Muscle of arm (tissue), 14 donors: ENCODE measurements at places on chromosomes 4 and X.
A peak's percentile ranks its signal among the peaks of the same experiment; 100 is the strongest.

DNA sequence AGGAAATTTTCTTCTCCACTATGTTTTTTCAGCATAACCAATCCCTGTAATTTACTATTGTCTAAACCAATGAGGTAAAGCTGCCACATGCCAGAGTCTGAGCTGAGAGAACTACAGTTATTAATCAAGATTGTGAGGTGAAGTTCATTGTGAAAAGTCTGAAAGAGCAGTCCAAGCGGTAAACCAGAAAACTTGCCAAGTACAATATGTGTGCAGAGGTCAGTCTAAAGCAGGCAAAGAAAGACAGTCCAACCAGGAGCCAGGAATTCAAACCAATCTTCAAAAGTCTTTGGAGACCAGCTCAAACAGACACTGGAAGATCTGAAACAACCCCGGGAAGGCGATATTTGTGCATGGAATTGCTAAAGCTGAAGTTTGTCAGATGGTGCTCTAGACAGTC lies 229.1 kb upstream of the POU3F4 start:
- DNase-seq, result no peak

DNA sequence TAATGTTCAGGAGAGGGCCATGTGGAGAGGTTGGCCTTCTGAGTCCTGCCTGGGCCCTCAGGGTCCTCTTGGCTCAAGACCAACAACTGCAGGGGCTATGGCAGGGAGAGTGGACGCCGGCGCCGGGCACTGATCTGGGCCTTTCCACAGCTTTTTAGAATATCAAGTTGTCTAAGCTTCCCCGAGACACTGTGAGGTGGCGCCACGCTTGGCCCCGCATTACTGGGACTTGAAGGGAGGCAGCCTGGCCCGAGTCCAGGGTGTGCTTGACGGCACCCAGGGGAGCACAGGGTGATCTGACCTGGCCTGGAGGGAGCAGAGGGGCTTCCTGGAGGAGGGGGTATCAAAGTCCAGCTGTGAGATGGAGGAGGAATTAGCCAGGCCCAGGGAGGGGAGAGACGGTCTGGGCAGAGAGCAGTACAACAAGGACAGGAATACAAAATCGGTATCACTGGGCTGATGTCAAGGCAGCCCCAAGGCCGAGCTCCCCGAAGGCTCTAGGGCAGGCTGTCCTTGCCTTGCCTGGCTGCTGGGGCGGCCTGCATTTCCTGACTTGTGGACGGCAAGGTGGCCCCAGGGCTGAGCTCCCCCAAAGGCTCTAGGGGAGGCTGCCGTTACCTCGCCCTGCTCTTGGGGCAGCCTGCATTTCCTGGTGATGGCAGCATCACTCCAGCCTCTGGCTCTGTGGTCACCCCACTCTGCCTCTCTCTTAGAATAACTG lies 28.1 kb downstream of the ABLIM2 start:
- DNase-seq, result no peak

DNA sequence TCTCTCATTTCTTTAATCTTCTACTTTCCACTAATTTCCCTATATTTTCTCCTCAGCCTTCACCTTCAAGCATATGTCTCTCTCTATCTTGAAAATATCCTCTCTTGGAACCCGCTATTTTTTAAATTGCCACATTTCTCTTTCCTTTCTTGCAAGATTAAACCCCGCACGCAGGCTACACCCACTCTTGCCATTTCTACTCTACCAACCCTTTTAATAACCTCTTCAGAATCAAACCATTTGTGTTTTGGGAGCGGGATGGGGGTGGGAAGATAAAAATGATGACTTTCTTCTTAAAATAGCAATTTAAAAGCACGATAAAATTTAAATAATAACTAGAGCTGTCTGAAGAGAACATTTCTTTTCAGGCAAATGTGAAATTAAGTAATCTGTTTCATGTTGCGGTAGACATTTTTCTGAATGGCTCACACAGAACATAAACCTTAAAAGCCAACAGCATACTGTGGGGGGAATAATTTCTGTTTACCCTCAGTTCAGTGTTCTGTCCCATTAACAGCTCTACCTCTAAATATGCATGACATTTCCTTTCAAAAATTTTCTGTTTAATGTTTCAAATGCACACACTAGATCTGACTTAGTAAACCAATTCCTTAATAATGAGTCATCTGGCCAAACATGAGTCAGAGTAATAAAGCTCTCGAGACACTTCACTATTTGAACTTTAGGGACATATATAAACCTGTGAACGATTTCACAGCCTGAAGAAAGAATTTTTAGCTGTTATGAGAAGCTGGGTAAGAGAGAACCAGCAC lies 20.5 kb downstream of the ARSJ start:
- DNase-seq, result no peak

- DNase-seq, result no peak
Observed at GRCh38 chrX:1242891-1243402, 25.7 kb upstream of the CSF2RA start.

DNA sequence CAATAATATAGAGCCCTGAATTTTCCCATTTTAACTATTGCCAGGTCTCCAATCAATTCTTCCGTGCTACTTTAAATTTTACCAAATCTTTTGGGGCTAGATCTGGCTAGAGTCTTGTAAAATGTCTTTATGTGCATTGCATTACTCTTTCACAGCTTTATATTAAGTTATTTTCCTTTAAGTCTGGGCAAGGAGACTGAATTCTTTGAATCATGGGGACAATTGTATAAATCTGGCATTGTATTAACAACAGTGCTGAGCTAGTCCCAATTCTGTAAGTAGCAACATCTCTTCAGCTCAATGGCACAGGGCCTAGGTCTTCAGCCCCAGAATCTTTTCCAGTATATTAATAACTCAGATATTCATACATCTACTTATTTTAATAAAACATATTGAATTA lies 1080.4 kb upstream of the INTU start:
- peak; percentile 59 for DNase-seq

- no peak for DNase-seq
Observed at GRCh38 chrX:153941336-153942252, 2.8 kb downstream of the RENBP start.

DNA sequence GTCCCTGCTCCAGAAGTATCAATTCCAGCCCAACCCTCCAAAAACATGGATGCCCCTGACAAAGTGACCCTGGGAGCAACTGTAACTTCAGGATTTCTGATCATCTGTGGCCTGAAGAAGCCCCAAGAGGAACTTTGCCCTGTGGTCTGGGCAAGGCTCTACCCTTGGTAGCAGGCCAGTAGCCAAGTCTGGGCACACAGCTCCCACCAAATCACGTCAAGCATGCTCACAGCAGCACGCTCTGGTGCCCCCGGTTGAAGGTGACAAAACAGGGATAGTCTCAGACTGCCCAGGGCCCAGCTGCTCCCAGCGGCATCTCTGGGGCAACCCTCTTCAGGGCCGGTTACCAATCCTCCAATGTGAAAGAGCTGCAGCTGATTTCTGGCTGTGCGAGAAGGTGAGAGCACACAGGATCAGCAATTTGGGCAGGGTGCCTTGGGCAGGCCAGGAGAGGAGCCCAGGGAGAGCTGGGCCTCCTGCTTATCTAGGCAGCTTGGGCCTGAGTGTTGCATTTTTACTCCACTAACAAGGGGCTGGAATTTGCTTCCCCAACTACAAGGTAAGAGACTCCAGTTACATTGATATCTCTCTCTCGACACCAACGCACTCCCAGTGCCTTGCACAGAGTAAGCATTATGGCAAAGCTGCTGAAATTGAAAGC lies 418.1 kb downstream of the BCOR start:
- no peak for DNase-seq

GRCh38 chr4:88613417-88613875 lies 21.2 kb downstream of the HERC3 start:
- no peak for DNase-seq

GRCh38 chr4:42271096-42271495 lies 118.6 kb upstream of the BEND4 start:
- no peak for DNase-seq

- DNase-seq, result no peak
Observed at GRCh38 chr4:111228396-111228795, 605.5 kb upstream of the PITX2 start.

GRCh38 chrX:15664487-15665444 lies at the start of gene CLTRN:
Gene CLTRN, minus strand, starts transcription at chrX:15664805. Its CDS starts 30 bp downstream, at chrX:15664775.
- no peak for DNase-seq

DNA sequence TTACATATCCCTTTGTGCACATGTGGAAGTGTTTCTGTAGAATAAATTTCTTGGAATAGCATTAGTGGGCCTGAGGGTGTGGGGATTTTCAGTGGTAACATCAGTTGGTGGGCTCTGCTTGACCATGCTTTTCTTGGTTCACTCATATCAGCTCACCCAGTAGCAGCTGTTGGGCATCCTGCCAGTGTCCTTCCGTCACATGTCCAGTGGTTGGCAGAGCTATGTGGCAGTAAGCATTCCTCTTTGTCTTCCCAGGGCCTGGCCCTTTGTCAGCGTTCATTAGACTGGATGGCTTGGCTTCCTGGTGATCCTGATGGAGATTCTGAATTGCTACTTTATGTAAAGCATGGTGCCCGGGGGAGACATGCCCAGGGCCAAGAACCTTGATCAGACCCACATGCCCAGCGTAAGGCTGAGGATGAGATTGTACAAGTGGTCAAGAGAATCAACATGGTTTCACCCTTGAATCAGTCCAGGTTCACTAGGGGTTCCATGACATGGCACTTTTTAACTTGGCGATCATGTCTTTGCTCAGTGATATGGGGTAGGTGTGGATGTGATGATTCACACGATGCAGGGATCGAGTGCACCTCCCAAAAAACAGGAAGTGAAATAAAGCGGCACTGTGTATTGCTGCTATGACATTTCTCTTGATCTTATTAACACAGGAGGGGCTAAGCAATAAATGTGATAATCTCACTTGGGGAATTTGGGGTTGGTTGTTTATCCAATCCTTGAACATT lies 72.1 kb upstream of the IGFBP7 start:
- peak; percentile 46 for DNase-seq

GRCh38 chrX:29652484-29652883 lies 562.9 kb upstream of the MAGEB2 start:
- DNase-seq, result no peak

- DNase-seq, result no peak
Observed at GRCh38 chr4:123546573-123547060, 150.0 kb downstream of the SPRY1 start.
